ENCODE measurements at places on chromosomes 16 and 17.

- peak; percentile 46 for DNase-seq
Observed at GRCh38 chr17:1108765-1109605, 70.8 kb downstream of the ABR start.

- no peak for DNase-seq
Observed at GRCh38 chr16:80058214-80058613, 457.7 kb upstream of the MAF start.

GRCh38 chr16:67190041-67190440 lies at the start of gene EXOC3L1:
EXOC3L1 (minus strand) TSS chr16:67190136; CDS start chr16:67189676, 460 bp downstream.
- no peak for DNase-seq

DNA sequence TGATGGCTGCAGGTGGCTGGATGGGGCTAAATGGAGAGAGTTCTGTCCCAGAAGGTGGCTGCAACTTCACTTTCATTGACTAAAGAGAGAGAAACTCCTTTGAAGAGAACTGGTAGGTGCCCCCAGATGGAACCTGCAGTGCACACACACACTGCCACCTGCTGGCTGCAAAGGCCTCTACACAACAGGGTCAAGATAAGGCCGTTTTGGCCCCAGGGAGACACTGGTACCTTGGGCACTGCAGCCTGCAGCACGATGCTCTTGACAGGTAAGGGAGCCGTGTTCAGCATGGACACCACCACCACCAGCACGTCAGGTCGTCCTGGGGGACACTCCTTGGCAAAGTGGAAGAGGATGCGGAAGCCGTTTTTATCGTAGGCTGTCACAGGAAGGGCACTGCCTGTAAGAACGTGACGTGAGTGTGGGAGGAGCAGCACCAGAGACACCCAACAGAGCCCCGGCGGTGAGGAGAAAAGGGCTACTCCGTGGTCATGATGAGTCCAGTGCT lies 22.7 kb downstream of the GGA3 start:
- peak; percentile 56 for DNase-seq

DNA sequence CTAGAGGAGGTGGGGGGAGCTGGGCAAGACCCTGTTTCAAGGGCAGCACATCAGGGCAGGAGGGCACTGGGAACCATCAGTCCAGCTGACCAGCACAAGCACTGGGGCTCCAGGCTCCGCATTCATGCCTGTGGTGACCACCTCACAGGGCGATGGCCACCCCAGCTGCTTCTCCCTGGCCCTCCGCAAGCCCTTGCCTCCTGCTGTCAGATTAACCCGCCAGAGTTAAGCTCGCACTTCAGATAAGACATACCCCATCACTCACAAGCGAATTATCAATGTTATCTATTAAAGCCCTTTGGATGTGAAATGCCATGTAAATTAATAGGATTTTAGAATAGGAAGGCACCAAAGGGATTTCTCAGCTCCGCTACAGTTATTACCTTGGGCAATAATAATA lies 105.0 kb downstream of the CCDC182 start:
- DNase-seq = no peak
